ENCODE measurements at places on chromosomes 1 and 21.

- no peak for DNase-seq
Observed at GRCh38 chr1:160130486-160130885, 14.9 kb downstream of the ATP1A2 start.

DNA sequence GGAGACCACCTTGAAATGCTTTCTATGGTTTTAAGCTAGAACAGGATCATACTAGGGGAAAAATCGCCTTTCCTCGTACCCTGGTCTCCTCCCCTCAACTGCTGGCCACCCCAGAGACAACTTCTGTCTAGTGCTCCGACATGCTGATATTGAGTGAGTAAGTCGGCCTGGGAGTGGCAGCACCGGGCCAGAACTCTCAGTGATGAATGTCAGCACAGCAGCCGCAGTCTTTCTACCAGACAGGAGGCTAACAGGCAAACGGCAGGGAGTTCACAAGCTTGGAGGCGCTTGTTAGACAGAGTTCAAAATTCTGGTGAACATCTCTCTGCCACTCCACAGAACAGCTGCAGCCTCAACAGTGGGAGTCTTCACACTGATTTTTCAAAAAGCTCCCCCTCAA is 716.9 kb downstream of the ADGRL2 start:
- no peak for DNase-seq

- DNase-seq, result no peak
Observed at GRCh38 chr1:200415227-200415626, 5.4 kb upstream of the ZNF281 start.

DNA sequence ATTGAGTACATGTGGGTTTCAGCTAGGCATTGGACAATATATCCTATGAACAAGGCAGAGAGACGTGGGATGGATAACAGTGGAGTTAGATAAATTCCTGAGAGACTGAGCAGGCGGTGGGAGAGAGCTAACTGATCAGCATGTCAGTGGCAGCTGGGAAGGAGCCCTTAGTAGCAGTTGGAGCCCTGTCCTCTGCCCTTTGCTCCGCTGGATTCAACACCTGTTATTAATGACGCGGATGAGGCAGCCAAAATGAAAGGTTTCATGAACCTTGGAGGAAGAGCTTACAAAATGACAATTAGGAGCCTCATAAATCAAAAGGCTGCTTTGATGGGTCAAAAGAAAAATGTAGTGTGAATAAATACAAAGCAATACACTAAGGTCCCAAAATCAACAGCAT is 16.1 kb downstream of the UBIAD1 start:
- DNase-seq, result no peak

DNA sequence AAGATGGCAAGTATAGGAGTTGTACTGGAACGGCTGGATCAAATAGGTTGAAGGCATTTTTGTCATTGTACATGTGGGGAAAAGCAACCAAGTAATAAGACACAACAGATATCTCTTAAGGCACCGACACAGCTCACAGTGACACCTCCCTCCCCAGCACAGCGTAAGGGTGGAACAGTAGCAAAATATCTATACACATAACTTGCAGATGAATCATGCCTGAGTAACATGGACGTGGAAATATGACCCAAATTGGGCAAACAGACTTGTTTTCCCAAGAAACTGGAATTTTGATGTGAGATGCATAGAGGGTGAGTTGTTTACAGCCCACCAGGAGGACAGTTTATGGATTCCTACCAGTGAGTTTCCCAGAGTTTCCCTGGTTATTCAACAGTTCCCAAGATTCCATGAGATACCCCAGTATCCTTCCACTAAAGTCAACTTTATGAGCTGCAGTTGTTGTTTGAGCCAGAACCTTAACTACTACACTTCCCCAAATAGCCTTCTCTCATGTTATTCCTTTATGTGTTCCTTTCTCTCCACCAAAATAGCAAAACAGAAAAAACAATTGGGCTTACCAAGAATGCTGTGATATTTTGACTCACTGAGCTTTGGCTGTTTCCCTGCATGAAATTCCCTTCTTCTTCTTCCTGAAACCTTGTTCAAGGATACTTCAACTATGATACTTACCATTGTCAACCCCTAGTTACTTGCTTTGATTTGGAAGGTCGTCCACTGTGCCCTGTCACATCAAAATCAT is 7.1 kb upstream of the DR1 start:
- DNase-seq, result no peak
